ENCODE measurements at places on chromosomes 11 and 22.

GRCh38 chr11:95443386-95443785, 212.4 kb upstream of the SESN3 start:
- no peak for DNase-seq

DNA sequence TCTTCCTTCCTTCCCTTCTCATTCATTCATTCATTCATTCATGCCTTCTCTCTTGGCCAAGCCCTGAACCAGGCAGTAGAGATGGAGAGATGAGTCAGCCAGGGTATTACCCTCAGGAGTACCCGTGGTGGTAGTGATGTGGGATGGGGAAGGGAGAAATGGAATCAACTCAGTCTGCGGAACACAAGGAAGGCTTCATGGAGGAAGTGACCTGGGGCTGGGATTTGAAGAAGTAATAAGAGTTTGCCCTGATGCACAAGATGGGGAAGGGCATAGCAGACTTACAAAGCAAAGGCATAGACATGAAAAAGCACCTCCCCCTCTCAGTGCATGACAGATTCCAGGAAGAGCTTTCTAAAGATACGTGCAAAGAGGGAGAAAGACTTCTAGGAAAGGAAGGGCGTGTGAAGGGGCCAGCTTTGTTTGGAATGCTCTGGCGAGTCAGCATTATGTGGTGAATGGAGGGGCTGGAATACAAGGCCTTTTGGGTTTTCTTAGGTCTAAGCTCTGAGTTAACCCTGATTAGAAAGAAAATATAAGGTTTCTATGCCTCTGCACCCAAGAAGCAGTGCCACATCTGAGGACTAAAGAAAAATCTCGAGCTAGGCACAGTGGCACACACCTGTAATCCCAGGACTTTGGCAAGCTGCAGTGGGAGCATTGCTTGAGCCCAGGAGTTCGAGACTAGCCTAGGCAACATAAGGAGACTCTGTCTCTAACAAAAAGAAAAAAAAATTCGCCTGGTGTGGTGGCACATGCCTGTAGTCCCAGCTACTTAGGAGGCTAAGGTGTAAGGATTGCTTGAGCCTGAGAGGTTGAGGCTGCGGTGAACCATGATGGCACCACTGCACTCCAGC, 36.4 kb upstream of the ACER3 start:
- DNase-seq, result no peak

GRCh38 chr11:120634706-120635105, 123.2 kb downstream of the GRIK4 start:
- no peak for DNase-seq

GRCh38 chr22:23754220-23754919, at the start of gene VPREB3:
TSS of gene VPREB3 (minus strand) at chr22:23754425. CDS start at chr22:23754363, 62 bp downstream.
- DNase-seq, result no peak

GRCh38 chr11:106913141-106913540, 105.1 kb downstream of the GUCY1A2 start:
- DNase-seq, result no peak

DNA sequence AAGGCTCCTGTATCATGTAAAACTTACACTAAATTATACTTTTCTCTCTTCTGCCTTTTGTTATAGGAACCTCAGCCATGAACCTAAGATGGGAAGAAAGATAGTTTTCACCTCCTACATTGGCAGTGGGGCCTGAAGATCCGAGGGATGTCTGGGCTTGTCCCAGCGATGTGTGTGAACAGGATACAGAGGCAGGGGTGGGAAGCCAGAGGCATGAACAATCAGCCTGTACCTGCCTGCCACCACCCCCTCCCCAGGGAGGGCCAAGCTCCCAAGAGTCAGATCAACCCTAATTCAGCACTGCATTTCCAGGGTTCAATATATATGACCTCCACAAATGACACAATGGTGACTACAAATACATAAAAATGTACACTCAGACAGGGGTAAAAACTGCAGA, 9.4 kb downstream of the KIAA0930 start:
- DNase-seq, result no peak

- DNase-seq, result no peak
These were observed 203.1 kb upstream of the B3GAT1 start for GRCh38 chr11:134615041-134615615.

GRCh38 chr22:28102151-28102812, 183.2 kb upstream of the PITPNB start:
- DNase-seq, result no peak

- DNase-seq, result no peak
These were observed 16.5 kb upstream of the TPBGL start for GRCh38 chr11:75223954-75224643.

DNA sequence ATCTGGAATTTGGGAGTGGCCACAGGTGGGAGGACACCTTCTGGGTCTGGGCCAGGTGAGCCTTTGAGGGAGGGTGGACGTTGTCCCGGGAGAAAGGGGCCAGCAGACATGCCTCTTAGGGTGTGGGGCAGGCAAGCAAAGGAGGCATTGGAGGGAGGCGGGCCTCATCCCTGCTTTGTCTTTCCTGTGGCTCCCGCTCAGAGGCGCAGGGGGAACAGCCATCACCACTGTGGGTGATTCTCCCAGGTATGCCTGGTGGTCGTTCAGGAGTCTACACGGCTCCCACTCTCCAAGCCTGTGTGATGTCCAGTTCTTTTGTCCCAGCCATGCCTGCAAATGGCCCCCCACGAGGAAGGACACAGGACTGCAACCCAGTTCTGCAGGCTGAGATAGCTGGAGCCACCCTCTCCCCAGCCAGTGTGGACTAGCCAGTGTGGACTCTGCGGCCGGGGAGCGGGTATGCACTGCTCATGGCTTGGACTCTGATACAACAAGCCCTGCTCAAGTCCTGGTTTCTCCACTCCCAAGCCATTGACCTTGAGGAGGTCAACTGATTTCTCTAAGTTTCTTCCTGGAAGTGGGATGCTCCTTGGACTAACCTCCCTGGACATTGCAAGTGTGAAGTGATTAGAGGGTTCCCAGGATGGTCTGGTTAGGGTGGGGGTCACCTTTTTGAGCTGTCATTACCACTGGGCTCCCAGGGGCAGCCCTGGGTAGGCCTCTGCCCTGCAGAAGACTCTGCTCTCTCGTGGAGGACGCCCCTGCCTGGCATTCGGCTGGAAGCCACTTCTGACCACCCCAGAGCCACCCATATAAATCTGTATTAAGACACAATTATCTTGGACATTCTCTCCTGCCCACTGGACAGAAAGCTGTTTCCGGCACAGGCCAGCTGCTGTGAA, 1151.2 kb downstream of the BRD1 start:
- no peak for DNase-seq

DNA sequence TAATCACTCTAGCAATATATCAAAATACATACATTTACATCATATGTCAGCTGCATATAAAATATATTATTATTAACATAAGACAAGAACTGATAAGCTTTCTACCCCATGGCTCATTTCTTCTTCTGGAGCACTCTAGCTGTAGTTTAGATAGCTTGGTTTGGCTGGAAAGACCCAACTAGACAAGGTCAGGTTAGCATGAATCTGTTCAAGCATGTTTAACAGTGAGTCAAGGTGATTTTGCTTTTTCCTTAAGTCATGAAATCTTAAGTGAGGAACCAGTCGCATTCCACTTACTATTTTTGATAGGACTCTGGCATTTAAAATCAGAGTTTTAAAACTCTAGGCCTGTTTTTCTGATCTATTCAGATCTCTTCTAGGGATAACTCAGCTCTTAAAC, 157.0 kb upstream of the PDGFD start:
- no peak for DNase-seq

DNA sequence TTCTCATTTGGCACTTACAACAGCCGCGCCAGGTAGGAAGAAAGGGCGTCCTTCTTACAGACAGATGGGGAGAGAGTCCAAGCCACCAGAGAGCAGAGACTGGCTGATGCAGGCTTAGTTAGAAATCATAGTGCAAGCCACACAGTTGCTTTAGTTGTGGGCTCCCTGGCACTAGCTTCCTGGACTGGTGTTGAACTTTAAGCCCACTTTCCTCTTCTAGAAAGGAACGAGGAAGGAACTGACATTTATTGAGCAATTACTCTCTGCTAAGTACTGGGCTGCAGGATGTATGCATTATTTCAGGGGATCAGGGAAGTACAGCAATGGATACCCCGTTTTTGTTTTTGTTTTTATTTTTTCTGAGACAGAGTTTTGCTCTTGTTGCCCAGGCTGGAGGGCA, 3.0 kb downstream of the BACE1 start:
- no peak for DNase-seq

GRCh38 chr22:23204541-23205157, 24.3 kb downstream of the BCR start:
- no peak for DNase-seq

- DNase-seq, result no peak
These were observed 9.0 kb downstream of the MPZL3 start for GRCh38 chr11:118243161-118243560.
